ENCODE measurements at places on chromosomes 1 and 21. TPM values are rescaled to one million over a fixed set of nuclear protein-coding genes. Genes with fewer than 3 reads are reported as not detected.

- H3K36me3 ChIP-seq, result no peaks in the 10 kb centered on the region
- H3K4me3 ChIP-seq, result no peak overlapping the region
- H3K27ac ChIP-seq, result no peak overlapping the region
- DNase-seq, result no peak
- no peaks in the 10 kb centered on the region for H3K4me1 ChIP-seq
- peaks cover 2% of the 10 kb centered on the region for H3K27me3 ChIP-seq
Observed at GRCh38 chr1:74205266-74205665, 7.2 kb downstream of the FPGT start.

SLC50A1 gene
- total RNA-seq, result 8.6 TPM

GRCh38 chr1:202603435-202603834 is 106.8 kb downstream of the SYT2 start:
- H3K27ac ChIP-seq, result no peak overlapping the region
- H3K4me1 ChIP-seq, result no peaks in the 10 kb centered on the region
- no peaks in the 10 kb centered on the region for H3K36me3 ChIP-seq
- H3K4me3 ChIP-seq, result no peak overlapping the region
- DNase-seq, result no peak

GRCh38 chr1:22795366-22795714 is 84.7 kb downstream of the EPHB2 start:
- H3K36me3 ChIP-seq, result no peaks in the 10 kb centered on the region
- DNase-seq, result no peak
- peaks cover 8% of the 10 kb centered on the region for H3K27me3 ChIP-seq
- H3K4me1 ChIP-seq, result peaks cover 39% of the 10 kb centered on the region

DNA sequence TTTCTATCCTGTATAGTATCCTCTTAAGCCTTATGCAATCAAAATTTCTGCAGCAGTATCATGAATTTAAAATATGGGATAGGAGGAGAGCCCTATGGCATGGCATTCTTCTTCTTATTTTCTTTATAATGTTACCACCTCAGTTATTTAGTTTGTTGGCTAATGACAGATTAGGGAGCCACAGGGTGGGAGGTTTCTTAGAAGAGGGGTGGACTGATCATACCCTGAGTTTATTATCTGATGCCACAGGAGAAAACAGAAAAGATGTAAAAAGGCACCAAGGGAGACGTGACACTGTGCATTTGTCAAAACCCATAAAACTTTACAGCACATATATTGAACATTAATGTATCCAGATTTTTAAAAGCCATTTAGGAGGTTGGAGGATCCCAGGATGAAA is 66.9 kb downstream of the LRRC8D start:
- H3K4me1 ChIP-seq, result peaks cover 8% of the 10 kb centered on the region
- H3K27me3 ChIP-seq, result peaks cover under 1% of the 10 kb centered on the region
- H3K36me3 ChIP-seq, result no peaks in the 10 kb centered on the region
- no peak for DNase-seq
- H3K4me3 ChIP-seq, result no peak overlapping the region
